Epithelial cell of alveolus of lung (primary cell): ENCODE measurements at places on chromosomes 2 and 18. TPM values are rescaled to one million over a fixed set of nuclear protein-coding genes. Genes with fewer than 3 reads are reported as not detected.

ARHGAP25 gene
- 1.4 and 2.2 TPM in 2 replicates for total RNA-seq

RESP18 gene
- total RNA-seq, result not detected in 2 replicates

STPG4 gene
- 1.0 TPM in 1 of 2 replicates, not detected in the other for total RNA-seq

CNDP2 gene
- 31.1 and 58.6 TPM in 2 replicates for total RNA-seq

UGT1A10 gene
- total RNA-seq, result not detected in 2 replicates

WBP1 gene
- 87.9 and 88.0 TPM in 2 replicates for total RNA-seq

CDCA7 gene
- total RNA-seq, result 9.0 and 17.3 TPM in 2 replicates

ZSCAN30 gene
- 15.1 and 21.6 TPM in 2 replicates for total RNA-seq

POTEJ gene
- not detected in 2 replicates for total RNA-seq

DNAJC5G gene
- not detected in 2 replicates for total RNA-seq

C2orf66 gene
- total RNA-seq, result 0.24 TPM in 1 of 2 replicates, not detected in the other

SKA1 gene
- total RNA-seq, result 3.7 and 15.9 TPM in 2 replicates
